ENCODE measurements at places on chromosomes 6 and 20.
A peak's percentile ranks its signal among the peaks of the same experiment; 100 is the strongest.

DNA sequence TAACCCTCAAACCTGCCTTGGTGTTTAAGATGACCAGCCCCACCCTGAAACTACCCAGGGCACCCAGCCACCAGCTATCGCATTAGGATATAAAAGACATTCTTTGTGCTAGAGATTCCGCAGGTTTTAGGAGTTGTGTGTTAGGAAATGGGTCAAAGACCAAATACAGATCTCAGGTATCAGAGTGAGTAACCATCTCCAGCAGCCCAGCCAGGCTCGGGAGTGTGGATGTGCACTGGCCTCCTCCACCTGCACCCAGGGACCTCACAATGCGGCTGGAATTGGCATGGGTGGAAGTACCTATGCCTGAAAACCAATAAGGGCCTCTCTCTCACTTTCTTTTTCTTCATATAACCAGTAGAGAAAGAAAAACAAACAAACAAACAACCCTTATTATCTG, 51.1 kb upstream of the CST7 start:
- DNase-seq: no peak

DNA sequence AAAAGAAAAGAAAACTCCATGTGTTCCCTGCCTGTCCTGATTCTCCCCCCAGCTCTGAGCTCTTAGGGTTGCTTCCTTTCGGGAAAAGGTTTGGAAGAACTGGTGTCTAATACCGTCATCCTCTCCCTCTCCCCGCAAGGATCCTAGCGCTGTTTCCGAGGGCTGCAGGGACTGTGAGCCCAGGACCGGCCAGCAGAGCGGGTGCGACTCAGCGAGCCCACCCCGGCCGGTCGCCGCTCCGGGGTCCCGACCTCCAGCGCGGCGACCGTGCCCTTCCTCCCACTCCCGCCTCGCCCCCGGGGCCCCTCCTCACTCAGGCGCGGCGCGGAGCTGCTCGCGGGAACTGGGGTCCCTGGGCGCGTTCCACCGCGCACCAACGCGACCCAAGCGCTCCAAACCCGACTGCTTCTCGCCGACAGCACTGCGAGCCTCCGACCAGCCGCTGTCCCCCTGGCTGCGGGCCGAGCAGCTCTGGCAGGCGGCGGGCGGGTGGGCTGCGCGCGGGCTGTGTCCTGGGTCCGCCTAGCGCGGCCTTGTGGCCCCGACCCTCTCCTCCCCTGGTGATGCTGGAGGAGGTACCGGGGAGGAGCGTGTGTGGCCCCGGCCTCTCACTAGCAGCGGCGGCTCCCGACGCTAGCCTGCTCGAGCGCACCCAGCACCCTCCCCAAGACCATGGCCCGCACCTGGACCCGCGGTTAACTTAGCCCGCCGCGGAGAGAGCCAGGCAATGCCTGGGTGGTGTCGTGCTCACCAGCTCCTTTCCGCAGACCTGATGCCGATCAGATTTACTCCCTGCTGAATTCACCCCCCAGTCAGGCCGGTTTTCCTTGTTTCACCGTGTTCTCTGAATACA, at the start of gene PLA2G7:
PLA2G7 (minus strand) TSS at position 509 of the 853 bp plus-strand sequence. CDS start 12,484 bp downstream, outside the sequence.
- DNase-seq: no peak

- DNase-seq: no peak
These were observed 125.8 kb downstream of the MYB start for GRCh38 chr6:135306740-135307420.

DNA sequence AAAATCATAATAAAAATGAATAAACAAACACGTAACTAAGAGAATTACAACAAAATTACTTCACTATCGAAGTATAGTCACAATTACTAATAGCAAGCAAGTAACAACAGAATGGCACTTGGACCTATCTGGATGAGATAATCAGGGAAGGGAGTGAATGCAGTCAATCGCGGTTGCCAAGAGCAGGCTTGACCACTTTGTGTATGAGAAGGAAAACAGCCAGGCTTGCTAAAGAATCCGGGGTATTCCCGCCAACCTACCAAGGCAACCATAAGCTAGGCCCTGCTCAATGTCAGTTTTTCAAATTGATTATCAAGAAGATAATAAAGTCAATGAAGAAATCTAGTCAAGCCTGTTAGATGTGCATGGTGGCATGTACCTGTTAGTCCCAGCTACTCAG, 39.7 kb downstream of the PXDC1 start:
- no peak for DNase-seq

DNA sequence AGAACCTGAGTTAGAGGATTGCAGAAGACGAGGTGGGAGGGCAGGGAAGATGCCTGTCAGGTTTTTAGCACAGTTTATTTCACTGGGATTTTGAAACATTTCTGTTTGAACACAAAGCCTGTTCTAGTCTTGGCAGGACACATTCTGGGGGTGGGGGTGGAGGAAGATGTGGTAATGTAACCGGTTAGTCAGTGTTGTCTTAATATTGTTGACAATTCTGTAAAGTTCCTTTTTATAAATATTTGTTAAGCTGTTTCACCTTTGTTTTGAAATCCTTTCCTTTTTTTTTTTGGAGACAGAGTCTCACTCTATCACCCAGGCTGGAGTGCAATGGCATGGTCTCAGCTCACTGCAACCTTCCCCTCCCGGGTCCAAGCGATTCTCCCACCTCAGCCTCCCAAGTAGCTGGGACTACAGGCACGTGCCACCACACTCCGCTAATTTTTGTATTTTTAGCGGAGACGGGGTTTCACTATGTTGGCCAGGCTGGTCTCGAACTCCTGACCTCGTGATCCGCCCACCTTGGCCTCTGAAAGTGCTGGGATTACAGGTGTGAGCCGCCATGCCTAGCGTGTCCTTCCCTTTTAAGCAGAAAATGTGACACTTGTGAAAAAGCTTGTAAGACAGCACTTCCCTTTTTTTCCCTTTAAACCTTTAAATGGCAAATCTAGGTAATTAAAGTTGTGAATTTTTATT, 20.2 kb downstream of the SLC9A8 start:
- DNase-seq: no peak

- no peak for DNase-seq
These were observed 73.6 kb upstream of the TIAM2 start for GRCh38 chr6:154921482-154921881.

DNA sequence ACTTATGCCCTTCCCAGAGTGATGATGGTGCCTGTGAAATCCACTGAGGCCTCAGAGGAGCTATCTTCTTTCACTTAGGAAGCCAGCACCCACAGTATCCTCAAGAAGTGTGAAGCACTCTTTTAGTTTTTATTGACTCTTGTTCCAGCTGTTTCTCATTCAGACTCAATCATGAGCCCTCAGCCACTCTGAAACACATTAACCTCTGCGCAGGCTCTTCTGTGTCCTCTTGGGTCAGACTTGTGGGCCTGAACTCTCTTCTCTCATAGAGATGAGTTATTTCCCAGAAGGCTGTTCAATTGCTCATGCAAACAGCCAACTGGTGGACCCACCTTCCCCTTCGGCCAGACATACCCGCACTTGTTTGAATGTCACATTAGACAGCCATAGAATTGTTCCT, 27.8 kb upstream of the PREP start:
- no peak for DNase-seq

DNA sequence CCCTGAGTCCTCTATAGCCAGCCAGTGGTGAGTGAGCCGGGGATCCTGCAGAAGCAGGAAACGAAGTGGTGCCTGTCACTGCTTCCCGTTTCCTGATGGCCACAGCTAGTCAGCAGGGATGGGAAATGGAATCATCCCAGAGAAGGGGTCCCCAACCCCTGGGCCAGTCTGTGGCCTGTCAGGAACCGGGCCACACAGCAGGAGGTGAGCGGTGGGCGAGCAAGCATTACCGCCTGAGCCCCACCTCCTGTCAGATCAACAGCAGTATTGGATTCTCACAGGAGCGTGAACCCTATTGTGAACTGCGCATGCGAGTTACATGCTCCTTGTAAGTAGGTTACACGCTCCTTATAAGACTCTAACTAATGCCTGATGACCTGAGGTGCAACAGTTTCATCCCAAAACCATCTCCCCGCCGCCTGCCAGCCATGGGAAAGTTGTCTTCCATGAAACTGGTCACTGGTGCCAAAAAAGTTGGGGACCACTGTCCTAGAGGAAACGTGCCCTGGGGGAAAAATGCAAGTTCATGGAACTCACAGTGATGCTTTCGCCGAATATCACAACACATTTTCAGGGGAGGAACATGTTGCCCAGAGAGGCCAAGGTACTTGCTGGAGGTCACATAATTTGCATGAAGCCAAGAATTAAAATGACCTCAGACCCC, 113.8 kb downstream of the JPH2 start:
- no peak for DNase-seq

- no peak for DNase-seq
These were observed 140.5 kb downstream of the CD83 start for GRCh38 chr6:14258117-14258516.

GRCh38 chr6:166365806-166366205, 16.9 kb downstream of the MPC1 start:
- DNase-seq: no peak

GRCh38 chr6:49551078-49551865, 804 bp downstream of the C6orf141 start:
- peak; percentile 19 for DNase-seq

- no peak for DNase-seq
These were observed 76.8 kb upstream of the DUSP22 start for GRCh38 chr6:215335-216034.

DNA sequence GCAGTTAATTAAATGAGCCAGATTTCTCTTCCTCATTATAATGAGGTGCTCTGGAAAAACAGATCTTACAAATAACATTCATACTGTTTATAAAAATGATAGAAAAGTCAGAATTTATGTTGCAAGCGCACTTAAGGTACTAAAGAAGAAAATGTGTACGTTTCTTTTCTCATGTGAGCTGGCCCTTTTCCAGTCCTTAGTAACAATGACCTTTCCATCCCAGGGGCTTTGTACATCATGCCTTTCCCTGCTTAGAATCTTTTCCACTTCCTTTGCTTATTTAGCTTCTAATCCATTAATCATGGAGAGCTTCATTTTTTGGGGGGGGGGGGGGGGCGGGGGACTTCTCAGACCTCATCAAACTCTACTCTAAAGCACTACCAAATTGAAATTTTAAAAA, 4.8 kb downstream of the FBXO5 start:
- DNase-seq: no peak

GRCh38 chr6:115932481-115932880, 128.2 kb downstream of the FRK start:
- DNase-seq: no peak

DNA sequence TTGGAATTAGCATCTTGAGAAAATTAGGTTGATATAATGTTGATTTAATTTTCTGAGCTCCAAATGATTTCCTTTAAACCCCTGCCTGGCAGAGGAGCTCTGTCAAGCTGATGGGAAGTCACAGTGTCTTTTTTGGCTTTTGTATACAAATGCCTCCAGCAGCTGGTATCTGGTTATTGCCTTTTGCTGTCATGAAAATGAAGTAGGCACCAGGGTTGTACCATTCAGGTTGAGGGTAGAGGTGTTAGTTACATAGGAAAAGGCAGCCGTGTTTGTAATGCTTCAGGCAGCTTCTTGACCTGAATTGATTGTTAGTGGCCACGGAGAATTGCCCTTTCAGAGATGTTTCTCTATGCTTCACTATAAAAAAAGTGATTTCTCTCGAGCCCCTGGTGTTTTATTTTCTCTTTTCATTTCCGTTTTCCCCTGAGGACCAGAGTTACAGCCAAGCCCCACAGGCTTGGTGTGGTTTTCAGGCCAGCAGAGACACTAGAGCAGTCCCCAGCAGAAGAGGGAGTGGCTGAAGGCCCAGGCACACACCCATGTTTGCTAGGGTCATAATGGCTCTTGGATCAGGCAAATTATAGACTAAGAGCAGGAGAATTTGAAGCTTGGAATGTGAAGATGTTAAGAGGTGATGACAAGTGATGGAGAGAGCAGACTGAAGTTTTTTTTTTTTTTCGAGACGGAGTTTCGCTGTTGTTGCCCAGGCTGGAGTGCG, 21.6 kb downstream of the CMTR1 start:
- no peak for DNase-seq

DNA sequence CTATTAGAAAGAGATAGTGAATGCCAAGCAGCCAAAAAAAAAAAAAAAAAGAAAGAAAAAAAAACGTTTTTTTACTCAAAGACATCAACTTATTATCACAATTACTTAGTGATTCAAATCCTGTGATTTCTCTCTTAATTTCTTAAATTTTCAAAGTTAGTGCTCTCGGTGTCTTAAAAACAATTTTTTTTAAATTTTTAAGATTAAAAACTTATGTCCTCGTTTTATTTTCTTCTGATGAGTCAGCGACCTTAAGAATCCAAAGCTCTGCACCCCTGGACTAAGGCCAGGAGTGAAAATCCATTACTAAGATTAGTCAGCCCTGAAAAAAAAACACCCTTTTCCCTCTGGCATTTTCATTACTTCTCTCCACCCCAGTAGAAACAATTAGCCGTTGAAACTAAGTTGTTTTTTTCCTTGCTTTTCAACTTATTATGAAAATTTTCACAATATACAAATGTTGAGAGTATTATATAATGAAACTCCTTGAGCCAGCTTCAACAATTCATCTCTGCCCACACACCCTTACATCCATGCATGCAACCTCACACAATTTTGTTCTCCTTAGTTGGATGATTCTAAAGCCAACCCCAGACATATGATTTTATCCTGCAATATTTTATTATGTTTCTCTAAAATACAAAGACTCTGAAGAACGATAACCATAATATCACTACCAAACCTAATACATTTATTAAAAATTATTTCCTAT, 85.6 kb upstream of the CARMIL1 start:
- no peak for DNase-seq

DNA sequence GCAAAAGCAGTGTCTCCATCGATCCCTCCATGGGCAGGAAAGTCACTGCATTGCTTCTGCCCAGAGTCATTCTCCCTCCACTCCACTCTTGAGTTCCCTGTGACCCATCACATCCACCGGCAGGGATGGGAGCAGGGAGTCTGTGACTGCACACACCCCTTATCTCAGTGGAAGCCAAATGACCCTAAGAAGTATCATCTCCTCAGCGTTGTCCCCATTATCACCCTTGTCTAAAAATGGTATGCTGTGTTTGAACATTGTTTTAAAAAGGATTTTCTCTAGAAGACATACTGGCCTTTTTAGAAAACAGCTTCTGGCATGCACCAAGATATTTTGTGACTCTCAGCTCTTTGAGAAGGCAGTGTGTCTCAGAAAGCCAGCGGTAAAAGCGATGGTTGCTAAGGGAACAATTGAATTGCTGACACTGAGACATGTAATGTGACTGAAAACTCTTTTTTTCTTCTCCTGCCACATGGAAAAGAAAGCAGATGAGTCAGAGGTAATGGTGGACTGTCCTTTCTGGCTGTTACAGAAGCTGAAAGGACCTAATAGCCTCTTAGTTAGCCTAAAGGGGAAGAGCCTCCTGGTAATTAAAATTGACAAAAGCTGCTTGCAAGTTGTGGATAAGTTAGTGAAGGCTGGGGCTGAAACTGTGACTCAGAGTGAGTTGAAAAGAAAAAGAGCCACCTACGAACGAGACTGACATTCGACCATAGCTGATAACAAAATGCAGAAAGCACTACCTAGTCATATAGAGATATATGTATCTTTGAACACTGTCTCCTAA, 120.5 kb downstream of the MAP3K7 start:
- no peak for DNase-seq
